T-helper 1 cell (primary cell): ENCODE measurements at places on chromosomes 12 and 14.

- DNase-seq: no peak
These were observed 1.7 kb downstream of the KRT79 start for GRCh38 chr12:52832451-52832850.

- DNase-seq: no peak
These were observed 107.9 kb downstream of the MYRFL start for GRCh38 chr12:69932676-69933552.

DNA sequence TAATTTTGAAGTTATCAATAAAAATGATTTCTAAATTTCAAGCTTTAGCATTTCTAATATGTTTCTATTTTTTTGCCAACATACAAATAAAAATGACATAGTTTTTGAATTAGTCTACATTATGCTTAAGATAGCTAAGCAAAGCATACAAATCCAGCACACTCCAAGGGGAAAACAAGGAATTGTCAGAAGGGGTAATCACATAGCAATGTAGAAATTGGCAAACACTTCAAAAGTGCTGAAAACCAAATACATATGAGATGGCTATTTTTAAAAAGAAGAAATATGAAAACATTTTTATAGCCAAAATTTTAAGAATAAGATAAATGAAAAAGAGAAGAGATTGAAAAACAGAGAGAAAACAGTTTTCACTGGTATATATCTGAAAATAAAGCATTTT, 308.0 kb downstream of the SLC6A15 start:
- no peak for DNase-seq

DNA sequence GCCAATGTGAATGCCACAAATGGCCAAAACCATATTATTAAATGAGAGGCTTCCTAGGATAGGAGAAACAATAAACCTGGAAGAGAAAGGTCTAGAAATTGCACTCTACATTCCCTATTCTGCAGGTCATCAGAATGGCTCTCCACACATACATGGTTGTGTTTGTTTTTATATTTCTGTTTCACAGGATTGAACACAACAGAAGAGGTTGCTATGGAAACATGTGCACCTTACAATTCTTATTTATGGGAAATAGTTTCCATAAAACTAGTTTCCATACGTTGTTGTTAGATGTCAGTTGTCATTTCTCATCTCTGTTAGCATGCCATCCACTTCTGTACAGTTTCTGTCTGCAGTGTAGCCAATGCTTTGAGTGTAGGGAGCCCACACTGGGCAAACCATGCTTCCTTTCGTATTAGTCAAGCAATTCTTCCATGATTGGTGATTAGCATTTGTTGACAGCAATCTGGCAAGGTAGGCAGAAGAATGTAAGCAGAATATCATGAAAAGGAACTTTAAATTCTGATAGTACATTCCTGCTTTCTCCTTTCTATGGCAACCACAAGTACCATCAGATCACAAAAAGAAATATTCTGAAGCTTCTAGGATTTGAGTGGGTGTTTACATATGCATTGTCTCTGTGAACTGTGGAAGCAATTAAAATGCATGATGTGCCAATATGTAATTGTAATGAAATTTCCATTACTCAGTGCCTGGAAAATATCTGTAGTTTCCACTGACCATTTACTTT, 141.6 kb upstream of the AVPR1A start:
- no peak for DNase-seq

- no peak for DNase-seq
These were observed 1.7 kb downstream of the C14orf132 start for GRCh38 chr14:96040828-96041371.

DNA sequence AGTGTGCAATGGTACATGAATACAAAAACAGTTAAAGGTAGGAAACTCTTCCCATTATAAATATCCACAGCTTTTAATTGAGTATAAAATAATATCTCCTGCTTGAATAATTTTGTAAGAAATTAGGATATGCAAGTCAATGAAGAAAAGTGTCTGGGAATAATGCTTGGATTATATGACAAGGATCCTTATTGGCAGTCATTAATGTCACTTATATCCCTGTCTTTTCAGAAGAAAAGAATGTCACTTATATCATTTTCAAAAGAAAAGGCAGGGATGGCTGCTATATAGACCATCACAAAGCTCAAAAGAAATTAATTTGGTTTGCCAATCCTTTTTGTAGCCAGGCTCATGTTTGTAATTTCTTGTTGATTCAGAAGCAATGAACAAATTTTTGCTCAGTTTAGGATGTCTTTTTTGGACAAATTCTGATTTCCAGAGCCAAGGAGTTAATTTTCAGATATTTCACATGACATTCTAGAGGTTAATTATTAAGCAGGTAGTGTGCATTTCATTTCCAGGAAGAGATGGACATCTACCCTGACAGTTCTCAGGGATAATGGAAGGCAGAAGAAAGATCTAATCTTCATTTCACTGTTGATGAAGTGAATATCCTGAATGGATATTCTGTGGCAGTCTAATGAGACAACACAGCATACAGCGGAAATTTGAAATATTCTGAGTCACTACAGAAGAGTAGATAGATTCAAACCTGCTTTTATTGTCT, 299.8 kb downstream of the RPS29 start:
- DNase-seq: no peak

DNA sequence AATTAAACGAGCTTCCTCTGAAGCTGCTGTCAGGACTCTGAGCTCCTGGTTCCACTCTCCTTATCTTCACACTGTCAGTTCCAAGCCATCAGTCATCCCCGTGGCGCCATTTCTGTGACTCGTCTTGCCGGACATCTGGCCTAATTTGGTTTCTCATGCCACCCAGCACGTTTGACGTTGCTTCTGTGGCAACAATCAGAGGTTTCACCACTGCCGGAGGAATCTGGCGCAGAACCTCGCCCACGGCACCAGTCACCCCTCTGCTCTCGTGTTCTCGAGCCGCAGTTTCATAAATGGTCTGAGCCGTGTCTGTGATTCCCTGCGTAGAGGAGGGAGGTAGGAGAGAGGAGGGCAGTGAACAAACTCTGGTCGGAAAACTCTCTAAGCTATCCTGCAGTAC, 29.7 kb downstream of the BDKRB1 start:
- DNase-seq: no peak

- DNase-seq: no peak
These were observed 29.6 kb upstream of the YAF2 start for GRCh38 chr12:42267413-42268190.
